ENCODE measurements at places on chromosomes 2 and 18.

- DNase-seq = no peak
Observed at GRCh38 chr2:69291721-69292120, 95.3 kb downstream of the GFPT1 start.

DNA sequence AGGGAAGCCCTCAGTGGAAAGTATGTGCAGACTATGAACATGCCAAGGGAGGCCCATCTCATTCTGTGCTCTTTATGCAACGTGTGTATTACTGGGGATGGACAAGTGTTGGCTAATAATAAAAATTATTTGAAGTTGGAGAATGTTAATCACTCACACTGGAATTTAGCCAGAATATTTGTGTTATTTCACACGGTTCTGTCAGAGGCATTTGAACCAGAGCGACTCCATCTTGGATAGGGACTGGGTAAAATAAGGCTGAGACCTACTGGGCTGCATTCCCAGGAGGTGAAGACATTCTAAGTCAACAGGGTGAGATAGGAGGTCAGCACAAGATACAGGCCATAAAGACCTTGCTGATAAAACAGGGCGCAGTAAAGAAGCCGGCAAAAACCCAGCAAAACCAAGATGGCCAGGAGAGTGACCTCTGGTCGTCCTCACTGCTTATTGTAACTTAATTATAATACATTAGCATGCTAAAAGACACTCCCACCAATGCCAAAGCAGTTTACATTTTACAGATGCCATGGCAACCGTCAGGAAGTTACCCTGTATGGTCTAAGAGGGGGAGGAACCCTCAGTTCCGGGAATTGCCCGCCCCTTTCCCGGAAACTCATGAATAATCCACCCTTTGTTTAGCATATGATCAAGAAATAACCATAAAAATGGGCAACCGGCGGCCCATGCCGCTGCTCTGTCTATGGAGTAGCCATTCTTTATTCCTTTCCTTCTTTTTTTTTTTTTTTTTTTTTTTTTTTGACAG, 2.6 kb upstream of the FZD5 start:
- DNase-seq = no peak

- no peak for DNase-seq
Observed at GRCh38 chr2:119126650-119127049, 31.9 kb downstream of the C1QL2 start.

DNA sequence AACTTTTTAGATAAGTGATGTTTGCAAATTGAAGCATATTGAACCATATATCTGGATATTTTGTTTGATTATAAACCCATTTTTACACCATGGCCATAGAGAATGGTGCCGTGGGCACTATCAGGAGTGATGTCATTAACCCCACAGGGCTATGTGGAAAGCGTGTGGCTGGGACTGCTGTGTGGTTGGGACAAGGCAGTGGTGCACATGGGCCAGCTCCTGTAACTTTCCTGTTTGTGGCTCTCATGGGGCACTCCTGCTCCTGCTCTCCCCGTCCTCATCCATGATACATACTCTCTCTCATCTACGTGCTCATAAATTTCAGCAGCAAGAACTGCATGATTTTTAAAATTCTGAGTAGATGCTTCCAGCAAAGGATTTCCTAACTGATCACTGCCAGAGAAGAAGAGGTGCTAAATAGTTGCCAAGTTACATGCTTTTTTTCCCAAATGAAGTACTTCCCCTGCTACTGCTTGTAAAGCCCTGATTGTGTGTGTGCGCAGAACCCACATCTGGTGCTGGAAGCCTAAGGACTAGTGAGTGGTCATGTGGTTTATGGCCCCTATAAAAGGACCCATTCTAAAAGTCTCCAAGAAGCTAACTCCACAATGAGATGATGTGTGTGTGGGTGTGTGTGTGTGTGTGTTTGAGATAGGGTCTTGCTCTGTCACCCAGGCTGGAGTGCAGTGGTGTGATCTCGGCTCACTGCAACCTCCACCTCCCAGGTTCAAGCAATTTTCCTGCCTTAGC, 240.8 kb downstream of the NEDD4L start:
- no peak for DNase-seq

- no peak for DNase-seq
Observed at GRCh38 chr18:57141208-57142129, 5.4 kb upstream of the BOD1L2 start.

DNA sequence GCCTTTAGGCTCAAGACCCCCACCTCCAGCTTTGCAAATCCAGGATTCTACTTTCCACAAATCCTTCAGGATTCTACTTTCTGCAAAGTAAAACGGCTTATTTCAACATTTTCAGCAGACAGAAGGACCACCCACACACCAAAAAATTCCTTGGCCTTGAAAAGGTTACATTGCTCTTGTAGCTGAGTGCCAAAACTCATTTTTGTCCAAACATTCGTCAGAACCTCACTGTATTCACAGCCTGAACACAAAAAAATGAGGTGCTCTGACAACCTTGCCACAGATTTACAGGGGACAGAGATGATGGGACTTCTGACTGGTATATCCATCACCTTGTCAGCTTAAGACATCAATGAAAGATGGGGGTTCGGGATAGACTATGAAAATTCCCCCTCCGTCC, 63.0 kb upstream of the COX7A2L start:
- DNase-seq = no peak

DNA sequence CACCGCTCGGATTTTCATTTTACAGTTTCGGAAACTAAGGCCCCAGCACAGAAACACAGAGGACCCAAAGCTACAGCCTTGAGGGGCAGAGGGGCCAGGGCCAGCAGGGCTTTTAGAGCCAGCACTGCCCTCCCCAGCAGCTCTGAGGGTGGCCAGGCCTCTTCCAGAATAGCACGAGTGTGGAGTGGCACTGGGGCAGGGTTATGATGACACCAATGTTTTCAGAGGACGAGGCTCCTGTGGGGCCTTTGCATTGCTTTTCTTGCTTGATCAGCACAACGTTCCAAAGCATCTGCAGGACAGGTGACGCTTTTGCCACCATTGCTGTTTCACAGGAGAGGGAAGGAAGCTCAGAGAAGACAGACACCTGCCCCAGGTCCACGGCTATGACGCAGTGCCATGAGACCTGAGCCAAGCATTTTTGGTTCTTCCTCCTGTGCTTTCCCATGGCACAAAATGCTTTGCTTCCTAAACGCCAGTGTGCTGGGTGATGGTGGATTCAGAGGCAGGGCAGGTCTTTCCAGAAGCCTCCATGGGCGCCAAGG, 126.9 kb downstream of the MBP start:
- DNase-seq = no peak

- no peak for DNase-seq
Observed at GRCh38 chr2:232632904-232633412, 446 bp upstream of the EFHD1 start.

- DNase-seq = no peak
Observed at GRCh38 chr18:76495006-76495370, at the start of gene ZNF516. Gene ZNF516, minus strand, starts transcription at chr18:76495242. Its CDS starts 52,188 bp downstream, at chr18:76443054.

GRCh38 chr18:57959278-57959677, 84.7 kb upstream of the NEDD4L start:
- no peak for DNase-seq

GRCh38 chr2:42949125-42949524, 156.7 kb upstream of the HAAO start:
- no peak for DNase-seq

GRCh38 chr2:42328148-42328833, 32.7 kb downstream of the COX7A2L start:
- DNase-seq = no peak

DNA sequence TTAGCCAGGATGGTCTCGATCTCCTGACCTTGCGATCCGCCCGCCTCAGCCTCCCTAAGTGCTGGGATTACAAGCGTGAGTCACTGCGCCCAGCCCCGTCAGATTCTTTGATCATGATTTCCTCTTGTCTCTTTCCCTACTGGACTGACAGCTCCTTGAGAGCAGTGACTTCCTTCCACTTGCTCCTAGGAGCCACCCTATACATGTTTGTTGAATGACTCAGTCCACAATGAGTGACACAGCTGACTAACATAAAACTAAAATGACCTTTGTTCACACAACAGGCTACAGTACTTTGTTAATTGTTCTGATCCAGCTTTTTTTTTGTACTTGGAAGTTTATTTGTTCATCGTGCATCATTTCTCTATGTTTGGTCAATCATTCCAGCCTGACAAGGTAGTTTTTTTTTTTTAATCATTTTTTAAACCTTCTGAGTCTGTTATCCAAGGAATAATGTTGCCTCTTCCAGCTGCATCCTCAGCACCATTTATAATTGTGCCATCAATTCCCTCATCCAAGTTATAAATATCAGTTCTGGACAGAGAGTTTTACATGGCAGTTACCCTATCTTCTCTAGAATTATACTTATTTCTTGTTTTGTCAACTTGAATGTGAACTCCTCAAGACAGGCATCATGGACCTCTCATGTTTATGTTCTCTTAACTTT, 42.9 kb upstream of the TUBA3E start:
- no peak for DNase-seq

DNA sequence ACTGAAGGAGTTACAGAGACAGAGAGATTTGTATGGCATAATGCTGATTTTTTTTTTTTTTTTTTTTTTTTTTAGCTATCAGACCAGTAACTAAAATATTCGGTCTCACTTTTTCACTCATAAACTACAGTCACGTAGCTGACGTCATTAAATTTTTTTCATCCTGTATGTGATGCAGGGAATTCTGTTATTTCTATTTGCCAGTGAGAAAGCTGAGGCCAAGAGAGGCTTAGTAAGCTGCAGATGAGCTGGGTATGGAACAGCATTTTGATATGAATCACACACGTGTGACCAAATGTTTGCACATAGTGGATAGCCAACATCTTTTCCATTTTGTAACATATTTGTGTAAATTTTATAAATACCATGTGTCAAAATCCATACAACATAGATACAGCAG, 79.1 kb upstream of the EPB41L3 start:
- DNase-seq = no peak

DNA sequence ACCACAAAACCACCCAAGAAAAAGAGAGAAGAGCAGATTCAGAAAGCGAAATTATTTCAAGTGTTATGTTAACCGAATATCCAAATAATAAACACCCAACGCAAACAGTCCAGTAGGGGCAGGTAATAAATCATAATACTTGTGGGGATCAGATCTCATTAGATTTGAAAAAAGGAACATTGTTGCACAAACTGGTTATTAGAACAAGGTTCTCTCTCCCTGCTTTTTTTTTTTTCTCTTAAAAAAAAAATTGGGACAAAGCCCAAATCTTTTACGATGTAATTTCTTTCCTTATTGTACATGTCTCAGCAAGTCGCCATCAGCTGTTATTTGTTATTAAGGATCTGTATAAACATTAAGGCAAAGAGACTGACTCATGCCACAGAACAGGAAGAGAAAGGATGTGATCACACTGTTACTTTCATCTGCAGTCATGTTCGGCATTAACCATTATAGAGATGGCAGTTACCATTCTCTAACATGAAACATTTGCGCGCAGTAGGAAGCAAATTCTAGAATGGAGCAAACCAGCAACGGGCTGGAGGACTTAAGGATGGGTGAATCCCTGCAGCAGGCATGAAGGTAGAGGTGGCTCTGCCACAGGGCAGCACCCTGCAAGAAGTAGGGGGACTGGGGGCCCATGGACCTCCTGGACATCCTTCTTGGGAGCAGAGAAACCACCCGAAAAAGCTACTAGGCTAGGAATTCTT, 42.0 kb downstream of the EPHA4 start:
- no peak for DNase-seq

- no peak for DNase-seq
Observed at GRCh38 chr18:11165138-11165537, 15.8 kb upstream of the PIEZO2 start.

- DNase-seq = no peak
Observed at GRCh38 chr2:158079672-158080071, 22.0 kb upstream of the UPP2 start.

GRCh38 chr18:69787825-69788547, 159.7 kb downstream of the CD226 start:
- no peak for DNase-seq

DNA sequence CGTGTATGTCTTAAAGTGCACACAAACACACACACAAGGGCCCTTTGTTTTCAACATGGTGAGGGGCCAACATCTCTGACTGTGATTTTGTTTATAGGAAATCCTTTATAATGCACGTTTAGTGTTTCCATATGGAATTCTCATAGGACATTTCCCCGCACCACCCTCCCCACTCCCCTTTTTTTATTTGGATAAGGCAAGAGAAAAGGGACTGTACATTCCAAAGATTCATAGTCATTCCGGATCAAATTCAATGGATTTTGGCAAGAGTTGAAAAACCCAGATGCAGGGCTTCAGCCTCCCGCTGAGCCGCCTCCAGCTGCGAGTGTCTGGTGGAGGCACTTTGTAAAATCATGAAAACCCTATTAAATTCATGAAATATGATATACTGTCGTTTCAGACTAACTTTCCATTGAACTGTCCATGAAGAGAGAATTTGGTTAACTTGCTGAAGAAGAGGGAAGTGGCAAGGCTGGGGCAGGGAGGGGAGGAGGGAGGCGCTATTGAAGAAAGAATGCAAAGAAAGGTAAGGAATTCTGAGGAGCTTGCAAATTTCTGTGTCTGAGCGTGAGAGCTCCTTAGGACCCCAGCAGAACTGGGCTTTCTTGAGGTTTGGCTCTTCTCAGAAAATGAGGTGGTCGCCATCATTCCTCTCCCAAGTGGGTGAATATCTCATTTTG, 25.8 kb upstream of the SLC14A2 start:
- DNase-seq = no peak

DNA sequence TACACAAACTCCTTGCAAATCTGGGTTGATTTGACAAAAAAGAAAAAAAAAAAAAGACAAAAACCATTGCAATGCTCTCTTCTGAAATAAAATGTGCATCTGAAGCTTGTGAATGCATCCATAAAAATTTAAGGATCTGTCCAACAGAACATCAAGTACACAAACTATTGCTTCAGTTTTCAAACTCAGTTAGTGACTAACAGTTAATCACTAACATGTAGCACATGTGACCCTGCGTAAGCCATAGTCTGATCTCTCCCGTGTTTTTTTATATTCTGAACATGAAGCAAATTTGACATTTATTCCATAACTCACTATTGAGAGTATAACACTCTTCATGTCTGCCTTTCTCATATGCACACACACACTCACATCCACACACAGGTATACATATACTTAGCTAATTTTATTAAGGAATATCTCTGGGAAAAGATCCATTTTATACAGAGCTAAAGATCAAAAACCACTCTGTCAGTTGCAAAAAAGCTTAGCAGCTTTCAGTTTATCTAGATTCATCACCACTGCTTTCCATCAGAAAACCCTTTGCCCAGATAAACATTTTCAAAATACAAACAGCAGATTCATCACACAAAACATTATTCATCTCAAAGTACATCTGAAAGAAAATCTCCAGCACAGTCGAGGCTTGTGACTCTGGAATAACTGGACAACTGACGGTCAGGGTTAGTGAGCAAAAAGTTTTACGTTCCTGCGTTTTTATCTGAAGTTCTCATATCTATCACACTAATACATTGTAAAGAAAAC, 1000.4 kb upstream of the ACVR2A start:
- no peak for DNase-seq

GRCh38 chr2:32330136-32330535, 26.7 kb upstream of the BIRC6 start:
- no peak for DNase-seq

- DNase-seq = peak; percentile 25
Observed at GRCh38 chr2:48250943-48251342, 279.0 kb upstream of the STON1 start.

DNA sequence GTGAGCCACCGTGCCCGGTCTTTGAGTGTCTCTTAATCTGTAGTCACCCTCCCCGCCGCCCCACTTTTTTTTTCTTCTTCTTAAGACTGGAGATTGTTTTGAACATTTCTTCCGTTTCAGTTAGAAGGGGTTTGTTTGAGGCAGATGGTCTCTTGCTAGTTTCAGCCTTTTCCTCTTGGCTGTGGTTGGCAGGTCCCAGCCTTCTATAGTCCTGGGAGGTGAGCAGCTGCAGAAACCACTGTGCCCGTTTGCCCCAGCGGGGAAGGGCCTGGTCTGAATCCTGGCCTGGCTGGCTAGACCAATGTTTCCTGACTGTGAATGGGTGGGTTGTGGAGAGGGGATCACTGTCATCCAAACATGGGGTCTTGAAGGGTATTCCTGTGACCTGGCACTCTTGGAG, 30.1 kb upstream of the MCFD2 start:
- DNase-seq = no peak

All from activated CD4-positive, alpha-beta T cell treated with anti-CD3 and anti-CD28 coated beads, Interleukin-2, amount 50 U/mL, for 24 hours (primary cell).